Spinal cord (tissue), 10 donors: ENCODE measurements at places on chromosomes 2 and 18. TPM values are rescaled to one million over a fixed set of nuclear protein-coding genes. Genes with fewer than 3 reads are reported as not detected.

The CNGA3 gene
- 15.2 TPM for polyA plus RNA-seq

The RAB6C gene
- 3.8 TPM for polyA plus RNA-seq

The DQX1 gene
- 0.62 TPM for polyA plus RNA-seq

The GPR35 gene
- 1.9 TPM for polyA plus RNA-seq
